ENCODE measurements at places on chromosomes 6 and 20. TPM values are rescaled to one million over a fixed set of nuclear protein-coding genes. Genes with fewer than 3 reads are reported as not detected.

Gene SLC26A8
- total RNA-seq, result not detected

Gene C20orf141
- total RNA-seq, result not detected

Gene CDSN
- total RNA-seq, result 0.88 TPM

Gene TBXT
- not detected for total RNA-seq

- DNase-seq, result peak; percentile 88
Observed at GRCh38 chr6:7332090-7332745, 19.2 kb upstream of the SSR1 start.

- no peak for DNase-seq
Observed at GRCh38 chr6:55576811-55577210, 2.2 kb downstream of the HMGCLL1 start.

DNA sequence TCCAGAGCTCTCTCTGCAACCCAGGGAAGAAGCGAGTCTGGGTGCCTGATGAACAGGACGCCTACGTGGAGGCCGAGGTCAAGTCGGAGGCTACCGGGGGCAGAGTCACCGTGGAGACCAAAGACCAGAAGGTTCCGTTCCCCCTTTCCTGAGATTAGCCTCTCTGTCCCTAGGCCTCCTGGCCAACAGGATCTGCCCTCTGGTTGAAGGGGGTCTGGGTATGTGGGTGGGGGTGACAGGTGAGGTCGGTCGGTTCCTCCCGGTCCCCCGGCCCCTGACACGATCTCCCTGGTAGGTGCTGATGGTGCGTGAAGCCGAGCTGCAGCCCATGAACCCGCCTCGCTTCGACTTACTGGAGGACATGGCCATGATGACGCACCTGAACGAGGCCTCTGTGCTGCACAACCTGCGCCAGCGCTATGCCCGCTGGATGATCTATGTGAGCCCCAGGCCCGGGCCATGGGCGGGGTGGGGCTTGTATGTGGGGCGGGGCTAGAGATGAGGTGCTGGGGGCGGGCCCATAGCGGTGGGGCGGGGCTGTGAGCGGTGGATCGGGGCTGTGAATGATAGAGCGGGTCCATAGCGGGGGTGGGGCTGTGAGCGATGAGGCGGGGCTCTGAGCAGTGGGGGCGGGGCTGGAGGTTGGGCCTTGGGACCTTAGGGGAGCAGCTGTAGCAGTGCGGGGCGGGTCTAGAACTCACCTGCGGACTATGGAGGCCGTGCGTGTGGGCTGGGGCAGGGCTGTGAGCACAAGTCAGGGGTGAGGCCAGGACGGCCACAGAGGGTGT lies 23.9 kb downstream of the MYH7B start:
- DNase-seq, result no peak

DNA sequence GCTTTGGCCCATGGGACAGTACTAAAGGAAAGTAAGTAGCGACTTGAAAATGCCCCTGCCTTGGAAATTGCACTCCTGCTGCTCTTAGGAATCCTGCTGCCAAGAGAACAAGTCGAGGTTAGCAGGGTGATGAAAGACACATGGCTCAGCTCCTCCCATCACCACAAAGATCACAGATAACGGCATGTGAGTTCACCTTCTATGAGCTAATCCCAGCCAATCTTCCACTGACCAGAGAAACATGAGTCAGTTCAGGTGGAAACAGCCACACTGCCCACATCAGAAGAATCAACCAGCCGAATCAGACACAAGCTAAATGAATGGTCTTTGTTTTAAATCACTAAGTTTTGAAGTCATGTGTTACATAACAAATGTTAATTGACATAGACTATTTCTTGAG lies 106.3 kb downstream of the PRKN start:
- DNase-seq, result peak; percentile 6

DNA sequence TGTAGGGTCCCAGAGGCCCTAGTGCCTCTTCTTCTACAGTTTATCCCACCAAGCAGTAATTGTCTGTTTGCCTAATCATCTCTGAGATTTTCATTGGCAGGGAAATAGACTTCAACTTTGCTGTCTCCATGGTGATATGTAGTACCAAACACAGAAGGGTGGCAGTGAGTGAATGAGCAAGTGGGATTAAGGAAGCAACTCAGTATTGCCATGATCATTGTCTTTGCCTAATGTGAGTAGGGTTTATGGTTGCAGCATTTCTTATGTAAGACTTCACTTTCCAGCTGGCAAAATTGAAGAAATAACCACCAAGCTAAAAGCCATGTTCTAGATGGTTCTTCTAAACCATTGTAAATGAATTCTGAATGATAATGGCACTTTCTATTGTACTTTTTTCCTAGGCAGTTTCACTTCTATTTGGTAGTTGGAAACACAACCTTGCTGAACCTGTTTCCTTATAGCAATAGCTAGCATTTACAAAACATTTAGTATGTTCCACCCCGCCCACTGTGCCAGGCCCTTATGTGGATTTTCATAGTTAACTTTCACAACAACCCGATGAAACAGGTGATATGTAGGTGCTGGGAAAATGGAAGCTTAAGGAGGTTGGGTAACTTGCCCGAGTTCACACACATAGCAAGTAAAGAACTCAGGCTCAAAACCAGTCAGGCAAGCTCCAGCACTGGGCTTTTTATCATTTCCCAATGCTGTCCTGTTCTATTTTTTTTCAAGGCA lies 32.0 kb downstream of the ZC2HC1B start:
- peak; percentile 3 for DNase-seq

DNA sequence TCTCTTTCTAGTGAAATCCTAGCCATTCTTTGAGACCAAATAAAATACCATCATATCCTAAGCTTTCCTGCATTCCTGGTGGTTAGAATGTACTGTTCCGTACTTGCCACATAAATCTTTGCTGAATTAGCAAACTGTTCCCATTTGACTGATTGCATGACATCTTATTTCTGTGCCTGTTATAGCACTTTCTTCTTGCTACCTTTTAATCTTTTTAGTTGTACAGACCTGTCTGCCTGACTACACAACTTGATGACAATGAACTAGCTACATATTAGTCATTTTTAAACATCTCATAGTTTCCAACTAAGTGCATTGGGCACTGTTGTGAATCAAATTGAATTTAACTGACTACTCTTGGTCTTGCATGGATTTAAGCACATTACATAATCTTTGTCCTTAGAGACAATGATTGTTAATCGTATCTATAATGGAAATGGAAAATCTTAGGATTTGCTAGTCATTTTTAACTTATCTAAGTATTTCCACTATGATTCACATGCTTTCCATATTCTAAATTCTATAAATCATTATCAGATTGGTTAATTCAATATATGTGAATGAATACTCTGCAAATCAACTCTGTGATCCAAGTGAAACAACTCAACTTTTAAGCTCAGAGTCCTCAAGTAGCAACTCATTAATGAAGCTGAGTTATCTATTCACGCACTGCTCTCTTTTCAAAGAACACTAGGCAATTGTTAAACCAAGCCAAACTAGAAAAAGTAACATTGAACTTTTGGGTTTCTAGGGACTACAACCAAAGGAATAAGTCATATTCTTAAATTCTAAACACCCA lies 109.0 kb downstream of the TNFRSF21 start:
- peak; percentile 94 for DNase-seq
